ENCODE measurements at places on chromosomes 5 and 9.

- no peak for DNase-seq
These were observed 1074.2 kb upstream of the WWC1 start for GRCh38 chr5:167217097-167217743.

GRCh38 chr9:114176624-114177291, 21.4 kb downstream of the COL27A1 start:
- DNase-seq = no peak

GRCh38 chr5:112930082-112930344, 8.0 kb upstream of the REEP5 start:
- DNase-seq = no peak

DNA sequence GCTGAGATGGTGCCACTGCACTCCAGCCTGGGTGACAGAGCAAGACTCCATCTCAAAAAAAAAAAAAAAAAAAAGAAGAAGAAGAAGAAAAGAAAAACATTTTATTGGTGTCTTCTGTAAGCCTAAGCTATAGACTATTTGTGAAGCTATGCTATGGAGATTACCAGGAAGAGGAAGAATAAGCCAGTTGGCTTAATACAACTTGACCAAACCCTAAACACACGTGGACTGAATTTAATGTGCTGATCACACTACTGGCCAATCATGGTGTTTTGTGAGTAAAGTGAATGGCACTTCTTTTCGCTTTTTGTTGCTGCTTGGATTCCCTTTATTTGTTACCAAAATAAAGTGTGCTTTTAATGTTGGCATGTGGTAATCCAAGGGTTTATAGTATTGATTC, 49.9 kb downstream of the GGTA1 start:
- no peak for DNase-seq

All from T-cell (primary cell).